CD4-positive, alpha-beta T cell treated with Interleukin-17A for 1 hour (primary cell): ENCODE measurements at places on chromosomes 5 and 9.

GRCh38 chr5:128224336-128224735 lies 140.8 kb downstream of the SLC12A2 start:
- no peak for DNase-seq

GRCh38 chr5:67003685-67003934 lies 193.0 kb downstream of the CD180 start:
- DNase-seq: no peak

- no peak for DNase-seq
These were observed 28.2 kb downstream of the RNF130 start for GRCh38 chr5:180043377-180043776.

- DNase-seq: no peak
These were observed 7.0 kb downstream of the TMEM252 start for GRCh38 chr9:68533678-68534077.

DNA sequence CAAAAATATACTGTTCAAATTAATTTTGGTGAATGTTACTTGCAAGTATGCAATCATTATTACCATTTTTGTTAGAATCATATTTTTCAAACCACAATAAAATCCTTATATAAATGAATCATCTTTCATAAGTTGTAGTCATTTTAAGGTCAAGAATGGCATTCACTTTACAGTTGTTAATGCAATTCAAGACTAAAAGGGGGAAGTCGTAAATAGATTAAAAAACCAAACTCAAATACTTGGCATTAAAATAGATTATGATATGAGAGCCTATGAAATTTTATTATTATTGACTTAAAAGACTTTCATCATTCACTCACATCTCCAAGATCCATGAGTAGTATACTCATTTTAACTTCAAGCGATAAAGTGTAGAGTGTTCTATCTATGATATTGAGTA lies 11.6 kb downstream of the CDH9 start:
- DNase-seq: no peak

- DNase-seq: no peak
These were observed 105.8 kb downstream of the EFNA5 start for GRCh38 chr5:107564931-107565372.

- no peak for DNase-seq
These were observed 22.1 kb upstream of the UBAP2 start for GRCh38 chr9:34070606-34071324.

- DNase-seq: peak; percentile 30
These were observed 49.9 kb downstream of the COL15A1 start for GRCh38 chr9:98993570-98993945.

DNA sequence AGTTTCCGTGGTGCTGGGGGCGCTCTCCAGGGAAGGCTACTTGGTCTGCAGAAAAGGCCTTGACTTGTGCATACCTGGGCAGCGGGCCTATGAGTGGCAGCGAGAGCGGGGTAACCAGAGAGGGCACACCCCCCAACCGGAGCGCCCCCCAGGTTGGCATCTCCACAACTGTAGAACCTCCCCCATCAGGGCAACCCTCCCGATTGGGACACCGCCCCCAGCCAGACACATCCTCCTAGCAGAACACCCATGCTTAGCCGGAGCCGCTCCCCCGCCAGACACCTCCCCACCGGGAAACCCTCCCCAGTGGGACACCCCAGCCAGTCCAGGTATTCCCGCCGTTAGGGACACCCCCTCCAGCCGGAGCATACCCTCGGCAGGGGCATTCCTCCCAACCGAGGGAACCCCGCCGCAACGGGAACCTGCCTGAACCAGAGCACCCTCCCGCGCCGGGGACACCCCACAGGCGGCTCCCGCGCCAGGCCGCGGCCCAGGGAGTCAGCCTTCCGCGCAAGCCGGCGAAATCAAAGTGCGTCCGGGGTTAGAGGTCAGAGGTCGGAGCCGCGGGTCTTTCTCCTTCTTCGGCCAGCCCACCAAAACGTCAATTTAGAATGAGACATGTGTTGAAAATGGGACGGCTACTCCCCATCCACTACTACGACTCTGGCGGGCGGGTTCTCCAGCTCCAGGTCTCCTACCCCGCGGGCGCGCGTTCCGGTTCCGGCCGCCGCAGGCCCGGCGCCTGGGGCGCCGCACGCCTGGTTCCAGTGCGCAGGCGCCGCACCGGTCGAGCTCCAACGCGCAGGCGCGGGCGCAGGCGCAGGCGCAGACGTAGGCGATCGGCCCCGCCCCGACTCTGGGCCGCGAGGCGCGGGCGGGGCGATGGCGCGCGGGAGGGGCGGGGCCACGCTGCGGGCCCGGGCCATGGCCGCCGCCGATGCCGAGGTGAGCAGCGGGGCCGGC lies at the start of gene EHMT1:
EHMT1 (plus strand) TSS at position 901 of the 963 bp plus-strand sequence; CDS start at position 925, 24 bp downstream.
- DNase-seq: peak; percentile 90

- no peak for DNase-seq
These were observed 5.8 kb downstream of the FPGS start for GRCh38 chr9:127808347-127809001.

DNA sequence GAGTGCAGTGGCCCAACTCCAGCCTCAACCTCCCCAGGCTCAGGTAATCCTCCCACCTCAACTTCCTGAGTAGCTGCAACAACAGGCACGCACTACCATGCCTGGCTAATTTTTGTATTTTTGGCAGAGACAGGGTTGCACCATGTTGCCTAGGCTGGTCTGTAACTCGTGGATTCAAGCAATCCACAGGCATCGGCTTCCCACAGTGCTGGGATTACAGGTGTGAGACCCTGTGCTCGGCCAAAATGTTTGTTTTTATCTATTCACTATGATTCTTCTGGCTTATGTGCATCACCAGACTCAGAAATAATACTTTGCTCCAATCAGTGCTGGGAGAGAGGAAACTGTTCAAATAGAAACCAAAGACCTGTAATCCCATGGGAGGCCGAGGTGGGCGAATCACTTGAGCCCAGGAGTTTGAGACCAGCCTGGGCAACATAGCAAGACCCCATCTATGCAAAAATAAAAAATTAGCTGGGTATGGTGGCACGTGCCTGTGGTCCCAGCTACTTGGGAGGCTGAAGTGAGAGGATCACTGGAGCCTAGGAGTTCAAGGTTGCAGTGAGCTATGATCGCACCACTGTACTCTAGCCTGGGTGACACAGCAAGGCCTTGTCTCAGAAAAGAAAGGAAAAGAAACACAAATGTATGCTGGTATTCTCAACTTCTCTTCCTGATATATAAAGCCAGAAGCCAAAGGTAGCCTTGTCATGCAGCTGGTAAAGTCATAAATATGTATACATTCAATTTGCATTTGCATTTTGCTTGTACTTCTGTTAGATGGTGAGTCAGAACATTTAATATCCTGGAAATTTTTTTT lies 4.5 kb downstream of the PIP5K1B start:
- DNase-seq: no peak

- DNase-seq: peak; percentile 25
These were observed 284.5 kb downstream of the NTRK2 start for GRCh38 chr9:84953797-84954705.

DNA sequence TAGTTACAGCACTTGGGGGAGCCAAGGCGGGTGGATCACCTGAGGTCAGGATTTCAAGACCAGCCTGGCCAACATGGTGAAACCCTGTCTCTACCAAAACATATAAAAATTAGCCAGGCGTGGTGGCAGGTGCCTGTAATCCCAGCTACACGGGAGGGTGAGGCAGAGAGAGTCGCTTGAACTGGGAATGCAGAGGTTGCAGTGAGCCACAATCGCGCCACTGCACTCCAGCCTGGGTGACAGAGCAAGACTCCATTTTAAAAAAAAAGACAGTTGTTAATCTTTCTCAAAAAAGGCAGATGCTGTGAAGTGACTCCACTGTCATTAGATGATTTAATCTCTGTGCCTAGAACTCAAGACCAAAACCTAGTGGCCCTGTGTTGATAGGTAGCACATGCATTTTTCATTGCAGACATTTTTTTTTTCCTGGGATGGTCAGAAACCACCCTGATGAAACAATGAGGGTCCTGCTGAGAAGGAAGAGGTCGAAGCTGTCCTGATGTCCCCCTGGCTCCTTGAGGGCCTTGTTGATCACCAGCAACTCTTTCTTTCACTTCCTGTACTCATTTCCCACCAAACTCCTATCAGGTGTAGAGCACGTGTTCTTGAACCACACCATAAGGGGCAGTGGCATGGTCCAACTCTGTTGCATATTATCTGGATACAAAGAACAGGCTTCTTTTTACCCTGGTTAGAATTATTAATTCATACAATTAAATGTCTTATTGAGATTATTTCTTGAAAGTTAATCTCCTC lies 382.2 kb downstream of the ICE1 start:
- no peak for DNase-seq

GRCh38 chr9:115964710-115965347 lies 188.8 kb upstream of the PAPPA start:
- no peak for DNase-seq

DNA sequence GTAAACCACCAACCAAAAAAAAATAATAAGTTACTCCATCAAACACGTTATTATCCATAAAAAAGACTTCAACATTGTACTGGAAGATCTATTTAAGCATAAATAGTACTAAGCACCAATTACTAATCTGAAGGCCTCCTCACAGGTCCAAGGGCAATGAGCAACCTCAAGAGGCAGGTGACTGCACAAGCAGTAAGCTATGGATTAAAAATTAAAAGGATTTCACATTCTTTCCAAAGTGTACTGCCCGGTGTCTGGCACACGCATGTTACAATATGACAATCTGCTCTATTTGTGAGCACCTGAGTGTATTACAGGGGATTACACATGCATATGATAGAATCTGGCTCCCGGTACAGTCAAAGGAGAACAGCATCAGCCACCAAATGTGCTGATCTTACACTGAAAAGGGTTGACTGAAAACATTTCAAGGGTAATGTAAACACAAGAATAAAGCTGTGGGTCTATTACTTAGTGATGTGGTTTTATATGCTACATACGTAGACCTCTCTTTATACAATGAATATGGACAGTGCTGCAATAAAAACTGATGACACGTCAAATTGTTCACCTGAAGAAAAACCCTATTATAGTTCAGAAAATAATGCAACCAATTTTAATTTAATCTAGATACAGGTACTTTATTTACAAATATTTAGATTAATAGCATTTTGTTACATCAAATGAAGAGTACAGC lies 22.8 kb downstream of the RAB14 start:
- DNase-seq: no peak

- no peak for DNase-seq
These were observed 7.7 kb upstream of the SCGB3A1 start for GRCh38 chr5:180598797-180599589.

GRCh38 chr5:147965715-147966114 lies 59.4 kb upstream of the C5orf46 start:
- DNase-seq: no peak

DNA sequence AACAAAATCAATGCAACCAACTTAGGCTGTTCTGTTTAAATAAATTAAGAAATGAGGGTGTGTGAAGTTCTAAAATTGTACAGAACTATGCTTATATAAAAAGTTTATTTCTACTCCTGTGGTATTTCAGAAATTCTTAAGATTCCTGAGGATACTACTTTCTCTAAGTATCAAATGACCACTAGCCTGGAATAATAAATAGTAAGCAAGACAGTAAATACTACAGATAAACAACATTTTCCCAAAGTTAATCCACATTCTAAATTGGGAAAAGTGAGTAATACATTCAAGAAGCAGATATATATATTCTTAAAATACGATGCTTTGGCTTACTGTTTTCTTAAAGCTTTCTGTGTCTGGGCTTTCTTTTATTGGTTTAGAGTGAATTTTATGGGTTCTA lies 29.5 kb downstream of the CCNH start:
- DNase-seq: no peak

- no peak for DNase-seq
These were observed 51.3 kb upstream of the MROH2B start for GRCh38 chr5:41122459-41122858.

- DNase-seq: no peak
These were observed 96.0 kb upstream of the PHF24 start for GRCh38 chr9:34862043-34862442.

DNA sequence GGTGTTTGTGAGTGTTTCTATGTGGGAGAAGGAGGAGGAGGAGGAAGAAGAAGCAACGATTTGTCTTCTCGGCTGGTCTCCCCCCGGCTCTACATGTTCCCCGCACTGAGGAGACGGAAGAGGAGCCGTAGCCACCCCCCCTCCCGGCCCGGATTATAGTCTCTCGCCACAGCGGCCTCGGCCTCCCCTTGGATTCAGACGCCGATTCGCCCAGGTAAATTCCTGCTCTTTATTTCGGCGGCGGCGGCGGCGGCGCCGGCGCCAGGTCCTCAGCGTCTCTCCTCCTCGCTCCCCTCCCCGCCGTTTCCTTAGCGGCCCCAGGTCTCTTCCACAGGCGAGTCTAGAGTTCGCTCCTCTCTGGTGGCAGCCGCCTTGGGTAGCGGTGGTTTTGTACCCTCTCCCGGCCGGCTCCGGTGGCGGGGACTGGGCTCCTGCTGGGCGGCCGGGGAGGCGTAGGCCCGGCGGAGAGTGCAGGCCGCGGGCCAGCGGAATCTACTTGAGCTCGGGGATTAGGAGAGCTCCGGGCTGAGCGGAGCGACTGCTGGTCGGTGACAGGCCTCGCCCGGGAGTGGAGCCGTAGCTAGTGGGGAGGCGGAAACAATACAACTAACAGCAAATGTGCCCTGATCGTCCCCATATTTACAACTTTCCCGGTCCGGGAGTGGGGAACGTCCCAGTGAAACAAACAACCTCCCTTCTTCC lies 547 bp downstream of the NIPBL start:
- peak; percentile 66 for DNase-seq

- no peak for DNase-seq
These were observed 209.8 kb upstream of the ZNF462 start for GRCh38 chr9:106653213-106653612.
